ENCODE measurements at places on chromosomes 4 and X. TPM values are rescaled to one million over a fixed set of nuclear protein-coding genes. Genes with fewer than 3 reads are reported as not detected.

GRCh38 chr4:109078724-109079123 lies 223.7 kb downstream of the COL25A1 start:
- no peaks in the 10 kb centered on the region for H3K27me3 ChIP-seq
- H3K27ac ChIP-seq = no peak overlapping the region
- no peaks in the 10 kb centered on the region for H3K4me1 ChIP-seq
- no peaks in the 10 kb centered on the region for H3K36me3 ChIP-seq
- no peak overlapping the region for H3K4me3 ChIP-seq

DNA sequence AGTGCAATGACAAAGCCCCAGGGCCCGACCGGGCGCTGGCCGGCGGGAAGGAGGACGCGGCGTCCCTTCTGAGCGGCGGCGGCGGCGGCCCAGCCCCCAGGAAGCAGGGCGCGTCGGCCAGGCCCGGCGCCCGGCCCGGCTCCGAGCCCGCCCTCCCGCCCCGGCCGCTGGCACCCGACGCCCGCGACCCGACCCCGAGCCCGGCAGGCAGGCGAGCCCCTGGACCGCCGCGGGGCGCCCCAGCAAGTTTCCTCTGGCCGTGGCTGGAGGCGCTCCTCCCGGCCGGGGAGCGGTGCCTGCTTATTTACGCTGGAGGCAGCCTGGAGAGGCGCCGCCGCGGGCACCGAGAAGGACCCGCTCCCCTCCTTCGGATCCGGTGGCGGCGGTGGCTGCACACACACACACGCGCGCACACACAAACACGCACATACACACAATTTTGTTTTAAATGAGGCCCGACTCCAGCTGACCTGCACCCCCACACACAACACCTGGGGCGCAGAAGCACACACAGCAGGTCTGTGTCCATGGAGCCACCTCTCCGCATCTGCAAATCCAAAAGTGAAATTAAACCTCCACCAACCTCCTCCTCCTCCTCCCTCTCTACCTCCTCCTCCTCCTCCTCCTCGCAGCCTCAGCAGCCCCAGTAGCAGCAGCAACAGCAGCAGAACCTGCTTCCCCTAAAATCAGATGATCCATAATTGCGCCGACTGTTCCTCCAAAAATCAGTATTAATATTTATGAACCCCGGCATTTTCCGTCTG lies 669 bp downstream of the IRF2 start:
- H3K27me3 ChIP-seq = no peaks in the 10 kb centered on the region
- DNase-seq = peak; percentile 36
- peak overlapping the region; percentile 99 for H3K27ac ChIP-seq
- peak overlapping the region; percentile 68 for H3K4me3 ChIP-seq

The FAM50A gene
- total RNA-seq = 78.2 TPM

- H3K4me3 ChIP-seq = no peak overlapping the region
- peaks cover 13% of the 10 kb centered on the region for H3K36me3 ChIP-seq
- H3K27ac ChIP-seq = no peak overlapping the region
- no peak for DNase-seq
- H3K4me1 ChIP-seq = peaks cover 47% of the 10 kb centered on the region
These were observed 116.4 kb downstream of the AFF1 start for GRCh38 chr4:87051121-87051713.

The OPRPN gene
- not detected for total RNA-seq

GRCh38 chr4:498328-498904 lies 540 bp downstream of the ZNF721 start:
- H3K4me1 ChIP-seq = peaks cover 14% of the 10 kb centered on the region
- peak overlapping the region; percentile 91 for H3K27ac ChIP-seq
- H3K4me3 ChIP-seq = peak overlapping the region; percentile 86
- no peaks in the 10 kb centered on the region for H3K27me3 ChIP-seq

DNA sequence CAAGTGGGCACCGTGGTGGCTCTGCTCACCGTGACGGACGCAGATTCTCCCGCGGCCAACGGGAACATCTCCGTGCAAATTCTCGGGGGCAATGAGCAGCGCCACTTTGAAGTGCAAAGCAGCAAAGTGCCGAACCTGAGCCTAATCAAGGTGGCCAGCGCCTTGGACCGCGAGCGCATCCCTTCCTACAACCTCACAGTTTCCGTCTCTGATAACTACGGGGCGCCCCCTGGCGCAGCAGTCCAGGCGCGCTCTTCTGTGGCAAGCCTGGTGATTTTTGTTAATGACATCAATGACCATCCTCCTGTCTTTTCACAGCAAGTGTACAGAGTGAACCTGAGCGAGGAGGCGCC lies 2.7 kb downstream of the FAT4 start:
- H3K4me1 ChIP-seq = peaks cover 34% of the 10 kb centered on the region
- H3K4me3 ChIP-seq = peak overlapping the region; percentile 75
- peak overlapping the region; percentile 92 for H3K27ac ChIP-seq
- H3K27me3 ChIP-seq = no peaks in the 10 kb centered on the region
- DNase-seq = peak; percentile 86

The GALNTL6 gene
- 18.9 TPM for total RNA-seq

The GPR173 gene
- total RNA-seq = 1.0 TPM

DNA sequence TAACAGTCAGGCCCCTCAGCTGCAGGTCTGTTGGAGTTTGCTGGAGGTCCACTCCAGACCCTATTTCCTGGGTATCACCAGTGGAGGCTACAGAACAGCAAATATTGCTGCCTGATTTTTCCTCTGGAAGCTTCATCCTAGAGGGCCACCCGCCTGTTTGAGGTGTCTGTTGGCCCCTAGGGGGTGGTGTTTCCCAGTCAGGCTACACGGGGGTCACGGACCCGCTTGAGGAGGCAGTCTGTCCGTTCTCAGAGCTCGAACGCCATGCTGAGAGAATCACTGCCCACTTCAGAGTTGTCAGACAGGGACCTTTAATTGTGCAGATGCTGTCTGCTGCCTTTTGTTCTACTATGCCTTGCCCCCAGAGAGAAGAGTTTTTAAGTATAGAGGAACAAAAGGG lies 160.8 kb downstream of the DKK2 start:
- no peak overlapping the region for H3K4me3 ChIP-seq
- no peaks in the 10 kb centered on the region for H3K27me3 ChIP-seq
- no peak for DNase-seq
- H3K27ac ChIP-seq = no peak overlapping the region
- H3K36me3 ChIP-seq = no peaks in the 10 kb centered on the region

The LEF1 gene
- total RNA-seq = 3.8 TPM

The CC2D2A gene
- 16.3 TPM for total RNA-seq

DNA sequence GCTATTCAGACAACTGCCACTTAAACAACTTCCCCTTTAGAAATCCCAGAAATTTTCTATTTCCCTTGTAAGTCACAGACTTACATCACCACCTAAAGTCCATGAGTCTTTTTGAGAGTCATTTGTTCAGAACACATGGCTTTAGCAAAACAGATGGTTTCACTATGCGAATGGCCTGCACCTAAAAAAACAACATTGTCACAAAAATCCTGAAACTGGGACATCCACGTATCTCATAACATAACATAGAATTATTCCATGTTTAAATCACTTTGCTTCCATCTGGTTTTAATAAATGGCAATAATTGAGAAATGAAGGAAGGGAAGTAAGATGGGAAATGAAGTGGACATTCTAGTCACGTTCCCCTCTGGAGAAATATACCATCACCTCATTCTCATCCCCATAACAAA lies 155.3 kb upstream of the EDNRA start:
- H3K36me3 ChIP-seq = no peaks in the 10 kb centered on the region
- H3K4me3 ChIP-seq = no peak overlapping the region
- H3K27me3 ChIP-seq = no peaks in the 10 kb centered on the region
- no peak for DNase-seq
- H3K4me1 ChIP-seq = no peaks in the 10 kb centered on the region

- DNase-seq = no peak
- H3K27me3 ChIP-seq = no peaks in the 10 kb centered on the region
- no peak overlapping the region for H3K27ac ChIP-seq
- H3K4me3 ChIP-seq = no peak overlapping the region
These were observed 53.9 kb upstream of the HEPH start for GRCh38 chrX:66110112-66110511.

The SERPINA7 gene
- 0.14 TPM for total RNA-seq

- DNase-seq = no peak
- no peaks in the 10 kb centered on the region for H3K27me3 ChIP-seq
- H3K4me1 ChIP-seq = no peaks in the 10 kb centered on the region
These were observed 296.6 kb upstream of the DIPK2B start for GRCh38 chrX:45497290-45497689.

Data from upper lobe of left lung (tissue), 6 donors.